Endothelial cell (in vitro differentiated cells): ENCODE measurements at places on chromosomes 12 and 14. TPM values are rescaled to one million over a fixed set of nuclear protein-coding genes. Genes with fewer than 3 reads are reported as not detected.

GRCh38 chr14:100468557-100468956, 118.7 kb downstream of the BEGAIN start:
- peaks cover 13% of the 10 kb centered on the region for H3K4me1 ChIP-seq
- peaks cover 9% of the 10 kb centered on the region for H3K27me3 ChIP-seq
- H3K36me3 ChIP-seq, result peaks cover 11% of the 10 kb centered on the region
- H3K27ac ChIP-seq, result no peak overlapping the region
- H3K4me3 ChIP-seq, result no peak overlapping the region

The CCDC177 gene
- not detected for total RNA-seq

The RNF212B gene
- not detected for total RNA-seq

The ORAI1 gene
- 35.3 TPM for total RNA-seq

GRCh38 chr12:49969651-49970429, 2.9 kb upstream of the AQP6 start:
- peaks cover under 1% of the 10 kb centered on the region for H3K36me3 ChIP-seq
- no peak overlapping the region for H3K4me3 ChIP-seq
- no peaks in the 10 kb centered on the region for H3K4me1 ChIP-seq
- H3K27me3 ChIP-seq, result peaks cover 9% of the 10 kb centered on the region

- no peak overlapping the region for H3K27ac ChIP-seq
- no peak for DNase-seq
- peaks cover 1% of the 10 kb centered on the region for H3K27me3 ChIP-seq
- no peaks in the 10 kb centered on the region for H3K4me1 ChIP-seq
- H3K36me3 ChIP-seq, result no peaks in the 10 kb centered on the region
Measured at GRCh38 chr12:105944628-105945027, 194.1 kb downstream of the NUAK1 start.

- H3K27ac ChIP-seq, result no peak overlapping the region
- no peaks in the 10 kb centered on the region for H3K4me1 ChIP-seq
- DNase-seq, result no peak
- no peak overlapping the region for H3K4me3 ChIP-seq
Measured at GRCh38 chr14:71123579-71124135, 216.4 kb downstream of the PCNX1 start.

The YBX3 gene
- total RNA-seq, result 494 TPM

- H3K27me3 ChIP-seq, result peaks cover 14% of the 10 kb centered on the region
- no peaks in the 10 kb centered on the region for H3K4me1 ChIP-seq
- H3K27ac ChIP-seq, result peak overlapping the region; percentile 12
- no peaks in the 10 kb centered on the region for H3K36me3 ChIP-seq
- no peak for DNase-seq
Measured at GRCh38 chr14:96173636-96174475, 30.8 kb upstream of the BDKRB2 start.

- peaks cover 2% of the 10 kb centered on the region for H3K27me3 ChIP-seq
- no peaks in the 10 kb centered on the region for H3K36me3 ChIP-seq
- no peaks in the 10 kb centered on the region for H3K4me1 ChIP-seq
- no peak for DNase-seq
- H3K27ac ChIP-seq, result no peak overlapping the region
Measured at GRCh38 chr12:30461026-30461615, 234.5 kb downstream of the IPO8 start.

The ATXN3 gene
- total RNA-seq, result 32.7 TPM

GRCh38 chr12:11847539-11847938, 198.1 kb downstream of the ETV6 start:
- H3K36me3 ChIP-seq, result peaks cover 65% of the 10 kb centered on the region
- H3K4me3 ChIP-seq, result peak overlapping the region; percentile 40
- H3K27ac ChIP-seq, result no peak overlapping the region
- H3K27me3 ChIP-seq, result peaks cover 10% of the 10 kb centered on the region

The GPX2 gene
- total RNA-seq, result not detected

DNA sequence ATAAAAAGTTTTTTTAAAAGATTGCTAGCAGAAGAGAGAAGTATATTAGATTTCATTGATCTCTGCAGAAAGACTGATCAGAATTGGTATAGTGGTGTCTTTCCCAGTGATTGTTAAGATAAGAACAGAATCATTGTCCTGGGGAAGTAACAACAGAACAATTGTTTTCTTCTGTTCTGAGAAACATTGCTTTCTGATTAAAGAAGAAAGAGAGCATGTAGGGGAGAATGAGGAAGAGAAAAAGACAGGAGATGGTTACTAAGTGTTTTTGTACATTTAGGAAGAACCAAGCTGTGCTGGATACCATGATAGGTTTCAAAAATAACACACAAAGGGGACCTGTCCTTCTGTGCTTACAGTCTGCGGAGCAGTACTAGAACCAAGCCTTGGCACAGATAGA, 5.0 kb downstream of the USP30 start:
- no peak overlapping the region for H3K4me3 ChIP-seq
- no peak for DNase-seq
- H3K27ac ChIP-seq, result no peak overlapping the region
- H3K27me3 ChIP-seq, result peaks cover 6% of the 10 kb centered on the region

GRCh38 chr12:44497044-44497443, 379.1 kb downstream of the NELL2 start:
- H3K27me3 ChIP-seq, result no peaks in the 10 kb centered on the region
- H3K4me3 ChIP-seq, result no peak overlapping the region
- H3K4me1 ChIP-seq, result no peaks in the 10 kb centered on the region
- H3K27ac ChIP-seq, result no peak overlapping the region
- H3K36me3 ChIP-seq, result peaks cover 4% of the 10 kb centered on the region
- DNase-seq, result no peak

DNA sequence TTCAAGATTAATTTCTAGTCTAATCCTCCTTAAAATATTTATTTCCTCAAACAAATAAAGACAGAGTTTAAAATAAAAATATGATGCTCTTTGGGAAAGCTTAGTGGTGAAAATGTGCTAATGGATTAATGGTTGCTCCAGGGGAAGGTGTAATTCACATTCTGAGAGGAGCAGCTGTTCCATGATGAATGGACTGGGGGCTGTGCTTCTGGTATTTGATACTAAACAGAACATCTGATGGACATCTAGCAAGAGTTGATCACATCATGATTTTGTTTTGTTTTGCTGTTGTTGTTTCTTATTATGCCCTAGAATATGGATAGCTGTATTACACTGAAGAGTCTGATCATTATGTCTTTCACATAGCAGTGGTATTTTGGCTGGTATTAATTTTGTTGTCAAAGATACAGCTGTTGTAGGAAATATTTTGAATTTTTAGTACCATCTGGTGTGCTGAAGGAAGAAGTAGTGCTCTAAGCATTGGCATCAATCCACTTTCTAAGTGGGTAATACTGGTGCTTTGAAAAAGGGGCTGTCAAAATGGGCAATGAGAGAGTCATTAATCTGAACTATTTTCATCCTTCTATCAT, 296.4 kb downstream of the ADAMTS20 start:
- no peak for DNase-seq
- no peak overlapping the region for H3K4me3 ChIP-seq
- H3K27me3 ChIP-seq, result no peaks in the 10 kb centered on the region
- no peaks in the 10 kb centered on the region for H3K36me3 ChIP-seq

The EGLN3 gene
- total RNA-seq, result 14.2 TPM

The KRT72 gene
- 0.28 TPM for total RNA-seq

The IAPP gene
- not detected for total RNA-seq

The SALL2 gene
- total RNA-seq, result 38.4 TPM

- H3K36me3 ChIP-seq, result peaks cover 25% of the 10 kb centered on the region
- H3K4me3 ChIP-seq, result peak overlapping the region; percentile 95
- peak overlapping the region; percentile 93 for H3K27ac ChIP-seq
- H3K27me3 ChIP-seq, result peaks cover 5% of the 10 kb centered on the region
- peaks cover 10% of the 10 kb centered on the region for H3K4me1 ChIP-seq
Measured at GRCh38 chr12:120468325-120468820, 1.2 kb downstream of the SRSF9 start.

GRCh38 chr12:15638231-15638630, 151.0 kb downstream of the EPS8 start:
- H3K36me3 ChIP-seq, result no peaks in the 10 kb centered on the region
- no peak for DNase-seq
- H3K4me3 ChIP-seq, result no peak overlapping the region
- no peak overlapping the region for H3K27ac ChIP-seq
- no peaks in the 10 kb centered on the region for H3K4me1 ChIP-seq
- H3K27me3 ChIP-seq, result peaks cover 3% of the 10 kb centered on the region

The MEG3 gene
- not detected for total RNA-seq

GRCh38 chr12:85784096-85784720, 52.0 kb downstream of the RASSF9 start:
- H3K36me3 ChIP-seq, result no peaks in the 10 kb centered on the region
- H3K4me3 ChIP-seq, result no peak overlapping the region
- peaks cover 6% of the 10 kb centered on the region for H3K4me1 ChIP-seq
- DNase-seq, result no peak
- H3K27ac ChIP-seq, result no peak overlapping the region

The E2F7 gene
- 6.2 TPM for total RNA-seq

DNA sequence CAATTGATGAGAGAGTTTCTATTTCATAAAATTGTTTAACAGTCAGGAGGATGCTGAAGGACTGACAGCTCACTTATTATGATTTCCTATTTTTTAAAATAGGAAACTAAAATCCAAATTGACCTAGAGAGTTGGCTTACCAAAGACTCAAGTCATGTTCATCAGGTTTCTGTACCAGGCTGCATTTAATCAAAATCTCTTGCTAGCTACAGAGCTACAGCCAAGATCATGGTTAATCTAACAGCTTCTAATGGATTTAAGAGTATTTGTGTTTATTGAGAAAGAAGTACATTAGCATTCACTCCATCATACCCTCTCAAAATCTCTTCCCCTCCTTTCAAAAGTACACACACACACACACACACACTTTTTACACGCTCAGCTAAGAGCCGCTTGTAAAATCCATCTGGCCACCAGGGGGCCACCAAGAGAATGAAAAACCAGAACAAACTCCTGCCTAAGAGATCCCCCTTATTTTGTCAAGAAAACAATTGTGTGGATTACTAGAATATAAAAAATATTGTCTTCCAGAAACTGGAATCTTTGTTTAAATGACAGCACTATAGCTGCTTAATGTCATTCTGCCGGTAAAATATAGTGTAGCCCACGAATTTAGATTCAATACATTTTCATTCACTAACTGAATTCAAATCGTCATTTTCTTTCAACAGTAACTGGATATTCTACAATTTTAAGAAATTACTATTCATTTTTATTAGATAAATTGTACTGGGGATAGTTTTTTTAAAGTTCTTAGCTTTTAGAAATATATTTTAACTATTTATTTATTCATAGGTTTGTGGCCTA, 334.0 kb downstream of the BTG1 start:
- H3K27me3 ChIP-seq, result peaks cover 2% of the 10 kb centered on the region
- peak; percentile 73 for DNase-seq
- peaks cover 2% of the 10 kb centered on the region for H3K4me1 ChIP-seq
- H3K27ac ChIP-seq, result no peak overlapping the region

- peaks cover 8% of the 10 kb centered on the region for H3K36me3 ChIP-seq
- no peak overlapping the region for H3K4me3 ChIP-seq
- H3K4me1 ChIP-seq, result peaks cover 30% of the 10 kb centered on the region
- peaks cover 5% of the 10 kb centered on the region for H3K27me3 ChIP-seq
Measured at GRCh38 chr14:89565607-89566006, 148.6 kb upstream of the FOXN3 start.

DNA sequence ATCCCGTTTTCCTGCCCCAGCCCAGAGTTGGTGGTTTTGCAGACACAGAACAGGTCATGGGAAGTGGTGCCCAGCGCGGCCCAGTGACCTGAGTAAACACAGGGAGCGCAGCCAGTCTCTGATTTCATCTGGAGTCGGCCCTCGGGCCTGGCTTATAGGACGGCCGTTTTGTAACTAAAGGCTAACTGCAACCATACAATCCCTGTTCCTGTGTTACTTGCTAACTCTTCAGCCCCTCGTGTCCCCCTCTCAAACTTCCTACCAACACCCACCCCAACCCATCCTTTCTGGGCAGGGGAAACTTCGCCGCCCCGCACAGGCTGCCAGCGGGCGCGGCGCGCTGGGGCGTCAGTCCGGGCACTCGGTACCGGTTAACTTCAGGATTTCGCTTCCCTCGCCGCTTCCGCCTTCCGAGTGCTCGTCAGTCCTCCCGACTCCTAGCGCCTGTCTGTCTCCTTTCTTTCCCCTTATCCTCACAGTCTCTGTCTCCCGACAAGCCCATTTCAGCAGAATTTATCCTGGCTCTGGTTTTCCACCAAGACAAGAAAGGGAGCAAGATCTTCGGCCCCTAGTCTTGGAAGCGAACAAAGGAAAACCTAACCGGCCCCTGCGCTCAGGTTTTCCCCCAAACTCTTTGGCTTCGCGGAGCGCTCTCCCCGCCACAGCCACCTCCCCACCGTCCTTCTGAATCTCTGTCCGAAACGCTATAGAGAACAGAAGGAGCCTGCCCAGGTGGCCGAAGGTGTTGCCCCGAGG, 2.0 kb downstream of the SIX1 start:
- H3K27ac ChIP-seq, result no peak overlapping the region
- peak; percentile 39 for DNase-seq
- H3K4me3 ChIP-seq, result peak overlapping the region; percentile 72
- H3K36me3 ChIP-seq, result no peaks in the 10 kb centered on the region

The TUBA1C gene
- 129 TPM for total RNA-seq

DNA sequence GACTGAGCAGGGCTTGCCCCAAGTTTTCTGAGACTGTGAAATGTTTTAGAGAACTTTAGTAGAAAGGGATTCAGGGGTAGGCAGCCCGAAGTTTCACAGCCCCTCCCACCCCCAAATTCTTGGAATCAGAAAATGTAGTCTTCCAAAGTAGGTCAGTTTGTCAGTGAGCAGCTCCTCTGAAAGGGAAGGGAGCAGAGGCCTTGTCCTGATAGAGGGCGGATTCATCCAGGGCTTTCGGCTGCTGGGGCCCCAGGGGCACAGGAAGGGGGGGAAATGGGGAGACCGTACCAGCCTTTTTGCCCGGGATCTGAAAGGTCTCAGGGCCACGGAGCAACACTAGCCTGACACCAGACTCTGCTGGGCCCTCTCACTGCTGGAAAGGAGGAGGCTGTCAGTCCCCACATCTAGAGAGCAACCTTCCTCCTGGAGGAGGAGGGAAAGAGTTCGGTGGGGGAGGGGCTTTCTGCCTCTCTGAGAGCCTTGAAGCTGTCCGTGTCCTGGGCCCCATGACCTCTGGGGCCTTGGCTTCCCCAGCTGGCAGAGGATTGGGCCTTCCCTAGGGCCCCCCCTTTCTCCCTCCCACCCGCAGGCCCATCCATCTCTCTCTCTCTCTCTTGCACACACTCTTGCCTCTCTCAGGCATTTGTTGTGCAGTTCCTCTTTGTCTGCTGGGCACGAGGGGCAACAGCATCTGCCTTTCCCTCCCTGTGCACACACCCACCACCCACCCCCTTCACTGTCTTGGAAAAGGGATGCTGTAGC, at the start of gene IKZF4:
Gene IKZF4, plus strand, starts transcription at position 621 of the 762 bp plus-strand sequence. CDS start 451 bp downstream, outside the sequence.
- H3K4me3 ChIP-seq, result peak within 1 kb of the TSS; percentile 74
- H3K27ac ChIP-seq, result peak within 1 kb of the TSS; percentile 42
- H3K4me1 ChIP-seq, result peaks cover 14% of the 10 kb centered on the region
- peak; percentile 36 for DNase-seq
- peaks cover 4% of the 10 kb centered on the region for H3K36me3 ChIP-seq
